ENCODE measurements at places on chromosomes 5 and 9.

GRCh38 chr5:95763941-95764340 is 32.8 kb downstream of the RHOBTB3 start:
- no peak for DNase-seq

GRCh38 chr9:124562328-124562727 is 55.1 kb upstream of the NR5A1 start:
- DNase-seq: no peak

DNA sequence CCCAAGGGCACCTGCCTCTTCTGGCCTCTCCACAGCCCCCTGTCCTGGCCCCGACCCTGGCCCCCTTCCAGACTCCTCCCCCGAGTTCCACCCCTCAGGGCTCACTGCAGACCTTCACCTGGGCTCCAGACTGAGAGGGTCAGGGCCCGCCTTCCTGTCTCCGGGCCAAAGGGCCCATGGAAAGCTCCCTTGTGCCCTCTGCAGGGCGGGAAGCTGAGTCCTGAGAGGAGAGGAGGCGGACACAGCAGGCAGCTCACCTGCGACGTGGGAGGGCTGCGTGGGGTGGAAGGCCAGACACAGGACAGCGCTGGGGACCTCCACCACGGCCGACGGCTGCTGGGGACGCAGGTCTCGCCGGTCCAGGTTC is 20.6 kb downstream of the DYNC2I2 start:
- DNase-seq: no peak

GRCh38 chr9:15077946-15078729 is 167.9 kb upstream of the FREM1 start:
- no peak for DNase-seq

GRCh38 chr5:135210286-135211055 is 176.4 kb upstream of the PITX1 start:
- DNase-seq: no peak

- no peak for DNase-seq
Observed at GRCh38 chr9:32725066-32725860, 58.1 kb upstream of the TMEM215 start.

- DNase-seq: no peak
Observed at GRCh38 chr5:170882345-170882744, 20.5 kb downstream of the RANBP17 start.

DNA sequence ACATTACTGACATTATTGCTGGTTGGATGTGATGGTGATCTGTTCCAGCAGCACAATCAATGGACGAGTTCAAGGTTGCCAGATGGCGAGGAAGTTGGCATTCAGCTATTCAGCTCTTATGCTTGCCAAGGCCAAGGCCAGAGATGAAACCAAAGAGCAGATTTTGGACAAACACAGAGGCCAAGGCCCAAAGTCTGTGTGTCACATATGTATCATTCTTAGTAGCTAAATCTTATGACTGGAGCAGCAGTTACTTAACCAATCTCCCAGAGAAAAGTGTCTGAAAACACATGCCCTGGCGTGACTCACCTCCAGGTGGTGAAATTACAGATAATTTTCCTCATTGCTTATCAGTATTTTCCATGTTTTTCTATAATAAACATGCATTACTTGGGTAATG is 189.0 kb upstream of the EGFLAM start:
- no peak for DNase-seq

DNA sequence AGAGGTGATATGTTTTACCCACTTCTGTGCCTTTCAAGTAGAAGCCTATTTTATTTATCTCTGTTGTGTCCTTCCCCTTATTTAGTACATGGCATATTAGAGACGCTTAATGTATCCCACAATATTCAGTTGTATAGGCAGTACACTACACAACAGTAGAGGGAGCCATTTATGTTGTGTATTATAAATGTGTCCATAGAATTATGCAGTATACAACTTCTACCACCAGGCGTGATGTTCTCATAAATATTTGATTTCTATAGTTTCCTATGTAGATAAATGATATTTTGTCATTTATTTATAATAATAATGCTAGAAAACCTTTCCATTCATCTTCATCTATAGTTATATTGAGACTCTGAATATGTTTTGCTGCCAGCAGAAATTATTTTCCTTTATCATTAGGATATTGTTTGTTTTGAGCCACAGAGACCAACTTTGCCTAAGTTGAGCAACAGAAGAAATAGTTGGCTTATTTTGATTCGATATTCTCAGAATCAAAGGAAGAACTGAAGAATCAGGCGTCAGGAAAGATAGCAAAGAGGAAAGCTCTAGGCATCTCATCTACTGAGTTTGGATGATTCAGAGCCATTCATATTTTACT is 81.7 kb downstream of the ADAMTS19 start:
- no peak for DNase-seq

DNA sequence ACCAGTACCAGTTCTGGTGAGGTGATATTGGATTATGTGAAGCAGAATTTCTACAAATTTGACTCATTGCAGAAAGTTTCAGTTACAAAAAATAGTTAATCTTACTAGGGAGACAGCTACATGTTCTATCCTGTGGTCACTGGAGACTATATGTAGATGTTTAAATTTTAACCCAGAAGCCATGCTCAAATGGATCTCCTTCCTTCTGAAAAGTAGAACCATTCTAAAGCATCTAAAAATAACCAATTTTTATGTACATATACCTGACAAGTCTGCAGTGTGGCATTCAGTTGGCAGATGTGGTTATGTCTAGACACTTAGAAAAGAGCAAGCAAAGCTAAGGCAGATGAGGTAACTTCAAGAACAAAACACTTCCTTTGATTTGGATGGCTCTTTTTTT is 65.5 kb upstream of the POU4F3 start:
- DNase-seq: no peak

DNA sequence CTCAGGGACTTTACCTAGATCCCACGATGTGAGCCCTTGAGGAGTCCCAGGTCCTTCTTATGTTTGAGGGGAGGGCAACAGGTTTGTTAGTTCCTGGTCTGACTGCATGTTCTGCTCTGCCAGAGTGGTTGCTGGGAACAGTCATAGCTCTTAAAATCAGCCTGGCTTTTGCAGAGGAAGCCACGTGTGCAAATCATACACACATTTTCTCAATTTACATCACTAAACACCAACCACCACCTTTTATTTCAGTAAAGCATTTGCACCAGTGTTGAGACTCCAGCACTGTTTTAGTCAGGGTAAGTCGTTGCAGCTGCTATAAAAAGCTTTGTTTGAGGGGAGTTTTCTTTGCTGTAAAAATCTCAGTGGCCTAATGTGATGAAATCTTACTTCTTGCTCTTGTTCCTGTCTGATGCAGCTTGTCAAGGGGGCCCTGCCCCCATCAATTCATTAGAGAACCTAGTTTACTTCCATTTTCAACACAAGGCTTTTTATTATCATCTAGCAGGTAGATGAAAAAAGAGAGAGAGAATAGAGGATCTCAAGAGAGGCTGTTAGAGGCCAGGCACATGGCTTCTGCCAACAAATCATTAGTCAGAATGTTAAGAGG is 70.3 kb upstream of the VCAN start:
- no peak for DNase-seq

GRCh38 chr5:9363026-9363425 is 182.8 kb downstream of the SEMA5A start:
- DNase-seq: no peak

GRCh38 chr5:109170629-109171350 is 239.0 kb downstream of the PJA2 start:
- no peak for DNase-seq

DNA sequence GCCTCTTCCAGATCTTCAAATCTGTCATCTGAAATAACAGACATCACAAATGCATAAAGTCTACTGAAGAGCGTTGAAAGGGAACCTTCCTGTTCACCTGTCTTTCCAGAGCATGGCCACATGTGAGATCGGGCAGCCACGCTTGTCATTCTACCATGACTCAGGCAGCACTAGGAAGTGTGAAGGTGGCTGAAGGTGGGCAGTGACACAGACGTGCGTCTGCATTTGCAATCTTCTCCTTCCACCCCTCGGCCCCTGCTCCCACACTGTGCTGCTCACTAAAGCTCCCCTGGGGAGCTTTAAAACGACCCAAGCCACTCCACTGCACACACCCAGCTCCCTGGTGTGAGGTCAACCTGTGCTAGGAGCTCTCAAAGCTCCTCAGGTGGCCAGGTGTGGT is 2.5 kb downstream of the ENTR1 start:
- DNase-seq: no peak

GRCh38 chr9:81860581-81860980 is 67.6 kb upstream of the SPATA31D4 start:
- no peak for DNase-seq

- no peak for DNase-seq
Observed at GRCh38 chr5:156587012-156587411, 260.0 kb downstream of the SGCD start.

Data from effector CD8-positive, alpha-beta T cell (primary cell).